ENCODE measurements at places on chromosomes 16 and 17. TPM values are rescaled to one million over a fixed set of nuclear protein-coding genes. Genes with fewer than 3 reads are reported as not detected.

GRCh38 chr17:44120851-44121605 is 2.4 kb downstream of the HDAC5 start:
- DNase-seq: no peak
- no peak overlapping the region for H3K4me3 ChIP-seq
- no peaks in the 10 kb centered on the region for H3K27me3 ChIP-seq
- H3K4me1 ChIP-seq: peaks cover 36% of the 10 kb centered on the region
- no peak overlapping the region for H3K27ac ChIP-seq

DNA sequence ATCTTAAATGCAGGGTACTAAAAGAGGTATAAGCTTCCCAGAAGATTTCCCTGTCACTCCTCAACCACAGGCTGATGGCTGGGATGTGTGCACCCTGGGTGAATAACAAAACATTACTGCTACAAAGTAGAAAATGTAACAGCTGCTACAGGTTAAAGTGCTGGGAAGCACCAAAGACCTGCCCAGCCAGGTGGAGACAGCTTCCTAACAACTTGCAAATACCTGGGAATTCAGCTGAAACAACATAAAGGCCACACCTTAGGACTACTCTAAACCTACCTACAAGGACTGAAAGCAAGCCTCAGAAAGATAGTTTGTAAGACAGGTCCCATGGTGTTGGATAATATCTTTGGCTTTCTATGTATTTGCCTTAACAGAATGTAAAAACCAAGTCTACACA is 118.5 kb downstream of the CEP112 start:
- no peaks in the 10 kb centered on the region for H3K36me3 ChIP-seq
- DNase-seq: no peak
- no peaks in the 10 kb centered on the region for H3K4me1 ChIP-seq

DNA sequence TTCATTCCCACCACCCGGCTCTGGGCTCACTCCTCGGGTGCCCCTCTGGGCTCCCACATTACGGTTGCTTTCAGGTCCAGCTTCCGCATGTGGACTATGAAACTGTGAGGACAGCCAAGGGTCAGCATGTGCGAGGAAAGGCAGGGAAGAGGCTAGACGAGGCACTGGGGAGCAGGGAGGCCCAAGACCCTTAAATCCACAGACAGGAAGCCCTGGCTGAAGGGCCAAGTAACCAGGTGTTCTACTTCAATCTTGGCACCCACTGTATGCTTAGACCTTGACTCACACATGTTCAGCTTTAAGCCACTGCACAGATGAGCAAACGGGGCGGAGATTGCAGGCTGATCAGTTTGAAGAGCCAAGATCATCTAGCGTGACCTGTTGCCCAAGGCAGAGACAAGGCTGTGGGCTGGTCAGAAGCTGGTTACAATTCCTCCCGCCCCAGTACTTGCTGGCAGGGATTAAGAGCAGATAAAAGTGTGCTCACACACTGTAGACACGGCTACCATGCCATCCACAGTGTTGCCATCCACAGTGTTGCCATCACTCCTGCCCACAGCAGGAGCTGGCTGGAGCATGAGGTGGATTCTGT is at the start of gene CES4A:
CES4A (plus strand) TSS at position 393 of the 592 bp plus-strand sequence; CDS start at position 577, 184 bp downstream.
- H3K27me3 ChIP-seq: no peaks in the 10 kb centered on the region
- no peaks in the 10 kb centered on the region for H3K4me1 ChIP-seq
- no peaks in the 10 kb centered on the region for H3K36me3 ChIP-seq
- no peak within 1 kb of the TSS for H3K27ac ChIP-seq

GRCh38 chr16:66513111-66513723 is 36.7 kb downstream of the TK2 start:
- H3K4me1 ChIP-seq: peaks cover 57% of the 10 kb centered on the region
- H3K27ac ChIP-seq: no peak overlapping the region
- no peak for DNase-seq

PMFBP1 gene
- total RNA-seq: 5.6 TPM

SLFN13 gene
- total RNA-seq: 0.10 TPM
